Activated CD4-positive, alpha-beta T cell treated with anti-CD3 and anti-CD28 coated beads, Interleukin-10, Interleukin-2, amounts not matched to agents 100 ng/mL and 50 ng/mL, durations not matched to agents 16 hours and 8 hours (primary cell): ENCODE measurements at places on chromosomes 6 and 20.
A peak's percentile ranks its signal among the peaks of the same experiment; 100 is the strongest.

DNA sequence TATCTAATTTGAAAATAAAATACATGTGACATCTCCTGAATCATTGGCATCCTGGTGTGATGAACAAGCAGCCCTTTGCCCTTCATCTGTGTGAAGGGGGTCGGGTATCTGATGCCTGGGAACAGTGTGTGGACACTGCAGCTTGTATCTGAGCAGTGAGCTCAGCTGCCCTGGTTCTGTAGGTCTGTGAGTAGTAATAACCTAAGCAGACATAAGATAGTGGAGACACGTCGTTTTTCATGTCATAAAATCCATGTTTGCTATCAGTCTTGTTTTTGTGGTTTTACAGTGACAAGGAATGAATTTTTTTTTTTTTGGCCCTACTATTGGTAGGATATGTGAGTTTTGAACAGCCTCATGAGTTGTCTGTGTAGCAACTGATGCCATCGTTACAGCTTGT, 133.0 kb downstream of the JARID2 start:
- no peak for DNase-seq

- DNase-seq = peak; percentile 22
These were observed 56.6 kb upstream of the SAMHD1 start for GRCh38 chr20:37007898-37008649.

GRCh38 chr6:71248306-71248765, 40.3 kb upstream of the OGFRL1 start:
- no peak for DNase-seq

GRCh38 chr6:90066697-90067096, 172.4 kb downstream of the GJA10 start:
- DNase-seq = no peak

DNA sequence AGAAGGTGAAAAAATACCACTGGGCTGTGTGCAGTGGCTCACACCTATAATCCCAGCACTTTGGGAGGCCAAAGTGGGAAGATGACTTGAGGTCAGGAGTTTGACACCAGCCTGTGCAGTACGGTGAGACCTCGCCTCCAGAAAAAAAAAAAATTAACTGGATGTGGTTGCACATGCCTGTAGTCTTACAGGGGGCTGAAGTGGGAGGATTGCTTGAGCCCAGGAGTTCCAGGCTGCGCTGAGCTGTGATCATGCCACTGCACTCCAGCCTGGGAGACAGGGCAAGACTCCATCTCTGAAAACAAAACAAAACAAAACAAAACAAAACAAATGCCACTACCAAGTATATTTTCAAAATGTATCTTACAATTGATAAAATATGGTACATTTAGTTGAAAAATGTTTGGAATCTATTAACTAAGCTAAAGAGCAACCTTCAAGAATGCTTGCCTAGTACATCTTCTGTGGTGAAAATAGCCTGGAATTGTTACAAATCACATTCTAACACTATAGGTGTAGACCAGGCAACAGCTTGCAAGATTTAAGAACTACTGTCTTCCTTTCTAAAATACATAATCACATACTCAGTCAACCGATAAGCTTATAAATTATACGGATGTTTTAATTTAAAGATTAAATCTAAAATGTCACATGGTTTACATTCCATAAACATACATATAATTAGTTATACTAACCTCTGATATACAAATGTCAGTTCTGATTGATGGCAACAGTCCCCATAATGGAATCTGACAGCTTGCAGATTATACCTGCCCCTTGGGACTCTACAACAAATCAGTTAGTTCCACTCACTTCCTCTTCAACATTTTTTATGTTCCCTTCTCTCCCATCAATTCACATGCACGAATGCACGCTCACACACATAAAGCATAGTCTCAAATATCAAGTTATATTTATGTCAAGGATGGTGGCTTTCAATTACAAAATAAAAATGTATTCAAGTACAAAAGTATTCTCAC, 150.8 kb downstream of the ASCC3 start:
- no peak for DNase-seq

DNA sequence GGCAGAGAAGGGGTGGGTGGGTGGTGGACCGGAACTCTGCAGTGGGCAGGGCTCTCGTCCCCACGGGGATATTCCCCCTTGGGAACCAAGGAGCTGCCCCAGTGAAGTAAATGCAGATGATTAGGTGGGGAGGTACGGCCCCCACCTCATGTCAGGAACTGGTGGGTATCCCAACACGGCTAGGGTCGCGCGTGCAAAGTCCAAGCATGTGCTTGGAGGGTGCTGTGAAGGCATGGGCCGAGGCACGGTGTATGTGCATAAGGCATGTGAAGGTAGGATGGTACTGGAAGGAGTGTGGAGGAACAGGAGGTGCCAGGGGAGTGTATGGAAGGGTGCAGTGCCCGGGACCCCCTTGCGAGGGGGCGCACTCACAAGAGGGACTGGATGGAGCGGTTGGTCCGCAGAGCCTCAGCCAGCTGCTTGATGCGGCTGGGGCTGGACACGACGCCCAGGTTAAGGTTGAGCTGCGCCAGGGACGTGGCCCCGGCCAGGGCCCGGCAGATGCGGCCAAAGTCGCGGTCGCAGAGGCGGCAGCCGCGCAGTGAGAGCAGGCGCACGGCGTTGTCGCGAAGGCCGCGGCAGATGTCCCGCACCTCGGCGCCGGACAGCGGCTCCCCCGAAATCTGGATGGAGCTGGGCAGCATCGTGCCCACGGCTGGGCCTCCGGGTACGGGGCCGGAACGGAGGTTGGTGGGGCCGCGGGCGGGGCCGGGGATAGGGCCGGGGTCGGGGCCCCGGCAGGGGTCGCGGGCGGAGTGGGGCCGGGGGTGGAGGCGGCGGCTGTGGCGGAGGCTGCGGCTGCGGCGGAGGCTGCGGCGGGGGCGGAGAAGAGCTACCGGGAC, 783 bp downstream of the LRRC73 start:
- no peak for DNase-seq

GRCh38 chr6:113960795-113961194, 10.2 kb downstream of the HDAC2 start:
- DNase-seq = no peak

- DNase-seq = peak; percentile 76
These were observed 6.7 kb upstream of the KCNK15 start for GRCh38 chr20:44738813-44739477.

DNA sequence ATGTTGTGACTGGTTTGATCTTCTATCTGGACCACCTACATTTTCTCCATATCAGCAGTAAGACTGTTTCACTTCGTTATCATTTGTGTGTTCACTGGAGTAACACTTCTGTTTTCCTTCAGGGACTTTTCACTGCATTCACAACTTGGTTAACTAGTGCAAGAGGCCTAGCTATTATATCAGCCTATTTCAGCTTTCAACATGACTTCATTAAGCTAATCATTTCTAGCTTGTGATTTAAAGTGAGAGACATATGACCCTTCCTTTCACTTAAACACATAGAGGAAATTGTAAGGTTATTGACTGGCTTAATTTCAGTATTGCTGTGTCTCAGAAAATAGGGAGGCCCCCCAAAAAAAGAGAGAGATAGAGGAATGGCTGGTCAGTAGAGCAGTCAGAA, 622.8 kb upstream of the NRSN1 start:
- DNase-seq = no peak

DNA sequence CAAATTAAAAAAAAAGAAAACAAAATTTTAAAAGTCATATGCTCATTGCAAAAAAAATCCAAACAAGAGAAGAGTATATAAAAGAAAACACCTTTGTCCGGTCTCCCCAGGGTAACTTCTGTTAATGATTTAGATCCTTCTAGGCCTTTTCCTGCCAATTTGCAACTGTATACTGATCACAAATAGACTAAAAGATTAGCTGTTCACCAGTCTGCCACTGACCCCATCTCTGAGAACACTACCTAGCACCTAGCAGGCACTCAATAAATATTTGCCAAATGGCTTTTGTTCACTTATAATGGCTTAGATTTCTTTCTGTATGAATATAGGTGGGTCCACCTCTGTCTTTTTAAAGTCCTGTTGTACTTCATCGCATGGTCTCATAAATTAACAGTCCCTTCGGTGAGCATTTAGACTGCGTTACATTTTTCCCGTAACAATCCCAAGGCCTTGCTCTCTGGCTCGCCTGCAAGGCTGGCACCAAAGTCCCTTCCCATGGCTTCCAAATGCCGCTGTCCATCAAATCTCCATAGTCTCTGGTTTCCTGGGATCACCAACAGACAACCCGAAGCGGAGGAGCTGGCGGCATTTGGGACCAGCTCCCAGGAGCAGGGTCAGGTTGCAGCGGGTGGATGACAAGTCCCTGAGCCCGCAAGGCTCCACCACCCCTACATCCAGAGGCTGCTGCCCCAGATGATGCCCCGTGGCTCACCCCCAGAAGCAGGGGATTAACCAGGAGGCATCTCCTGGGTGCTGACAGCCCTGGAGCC, 11.8 kb downstream of the JPH2 start:
- no peak for DNase-seq

DNA sequence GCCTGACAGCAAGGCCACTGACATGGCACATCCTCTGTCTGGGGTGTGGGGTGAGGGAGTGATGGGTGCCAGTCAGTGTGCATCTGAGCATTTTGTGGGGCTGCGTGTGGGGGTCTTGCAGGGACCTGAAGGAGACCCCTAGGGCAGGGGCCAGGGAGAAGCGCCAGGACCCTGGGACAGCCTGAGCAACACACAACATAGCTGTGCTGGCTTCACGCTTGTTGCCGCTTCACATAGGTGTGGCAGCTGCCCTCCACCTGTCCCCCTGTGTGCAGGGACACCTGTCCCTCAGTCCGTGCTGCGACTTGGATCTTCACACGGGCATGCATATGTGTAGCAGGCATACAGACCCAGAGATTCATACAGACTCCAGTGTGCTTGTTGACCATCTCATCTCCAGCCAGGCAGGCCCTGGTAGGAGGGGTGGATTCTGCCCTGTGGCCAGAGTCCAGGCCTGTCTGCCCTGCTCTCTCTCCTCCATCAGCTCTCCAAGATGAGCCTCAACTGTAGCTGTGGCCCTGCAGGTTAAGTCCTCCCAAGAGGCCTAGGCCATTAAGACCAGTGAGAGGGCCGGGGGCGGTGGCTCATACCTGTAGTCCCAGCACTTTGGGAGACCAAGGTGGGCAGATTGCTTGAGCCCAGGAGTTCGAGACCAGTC, 3.2 kb upstream of the NPBWR2 start:
- no peak for DNase-seq

GRCh38 chr6:154898821-154899220, 96.3 kb upstream of the TIAM2 start:
- no peak for DNase-seq

GRCh38 chr6:1595271-1596087, 14.2 kb upstream of the FOXC1 start:
- DNase-seq = no peak

- no peak for DNase-seq
These were observed 40.0 kb downstream of the CPXM1 start for GRCh38 chr20:2760297-2760951.

GRCh38 chr20:45345104-45345936, 2.9 kb downstream of the SDC4 start:
- no peak for DNase-seq

DNA sequence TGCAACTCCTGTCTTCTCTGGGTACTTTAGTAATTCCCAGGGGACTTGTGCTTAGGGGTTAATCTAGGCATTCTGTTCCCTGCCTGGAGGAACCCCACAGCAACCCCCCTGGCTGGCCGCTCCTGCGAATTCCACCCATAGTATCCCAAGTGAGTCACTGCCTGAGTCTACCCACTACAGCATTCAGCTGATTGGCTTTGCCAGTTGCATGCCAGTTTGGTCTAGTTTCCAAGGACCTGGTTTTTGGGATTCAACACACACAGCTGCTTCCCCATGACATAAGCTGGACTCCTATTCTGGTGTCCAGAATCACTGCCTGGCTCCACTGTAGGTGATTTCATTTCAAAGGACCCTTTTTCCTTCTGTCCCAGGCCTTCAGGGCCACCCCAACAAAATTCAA, 40.3 kb downstream of the PLCG1 start:
- no peak for DNase-seq

DNA sequence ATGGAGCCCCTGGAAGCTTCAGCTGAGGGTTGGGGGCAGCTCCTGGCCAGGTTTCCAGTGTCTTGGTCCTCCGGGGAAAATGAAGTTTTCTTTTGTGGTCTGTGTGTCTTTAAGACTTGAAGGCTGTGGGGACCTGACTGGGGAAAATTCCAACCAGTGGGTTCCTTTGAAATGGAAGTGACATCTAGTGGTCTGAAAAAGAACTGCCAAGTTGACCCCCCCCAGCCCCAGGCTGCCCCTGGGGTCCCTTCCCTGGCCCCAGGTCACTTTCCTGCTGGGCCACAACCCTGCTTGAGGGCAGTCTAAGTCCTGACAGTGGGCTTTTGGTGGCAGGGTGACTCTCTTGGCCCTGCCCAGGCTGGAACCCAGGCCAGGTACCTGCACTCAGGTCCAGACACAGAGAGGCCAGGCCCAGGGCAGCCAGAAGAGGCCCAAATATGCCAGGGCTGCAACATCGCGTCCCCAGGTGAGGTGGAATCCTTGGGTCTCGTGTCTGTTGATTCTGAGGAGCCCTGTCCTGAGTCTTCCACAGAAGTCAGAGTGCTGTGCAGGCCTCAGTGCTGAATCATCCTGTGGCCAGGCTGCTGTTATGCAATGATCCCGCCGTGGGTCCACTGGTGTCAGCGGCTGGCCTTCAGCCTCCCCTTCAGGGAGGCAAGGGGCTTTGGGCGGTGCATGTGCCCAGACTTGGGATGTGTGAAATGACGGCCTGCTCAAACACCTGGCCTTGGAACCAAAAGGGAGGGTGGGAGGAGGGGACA, 68.4 kb downstream of the VEGFA start:
- DNase-seq = peak; percentile 10

- peak; percentile 52 for DNase-seq
These were observed 12.2 kb upstream of the SLC17A2 start for GRCh38 chr6:25942561-25943147.

- DNase-seq = no peak
These were observed 13.1 kb downstream of the SDCBP2 start for GRCh38 chr20:1315804-1316203.

GRCh38 chr6:87184762-87185250, 29.4 kb downstream of the ZNF292 start:
- DNase-seq = no peak

DNA sequence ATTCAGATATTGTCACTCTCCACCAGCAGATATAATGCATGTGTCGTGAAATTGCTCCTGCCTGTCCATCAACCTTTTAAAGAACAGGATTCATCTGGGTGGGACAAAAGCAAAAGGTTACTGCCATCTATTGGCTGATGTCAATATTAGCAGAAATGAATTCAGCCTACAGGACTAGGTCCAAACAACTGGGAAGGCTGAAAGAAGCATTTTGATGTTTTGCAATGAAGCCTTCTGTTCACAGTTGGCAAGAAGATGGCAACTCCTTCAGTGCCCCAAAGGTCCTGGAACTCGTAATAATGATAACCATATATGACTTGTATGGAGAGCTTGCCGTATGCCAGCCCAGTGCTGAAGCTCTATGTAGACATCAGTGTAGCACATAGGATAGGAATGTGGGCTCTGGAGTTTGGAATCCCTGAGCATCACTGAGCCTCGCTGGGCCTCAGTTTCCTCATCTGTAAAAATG, 7.5 kb downstream of the BCAS1 start:
- peak; percentile 57 for DNase-seq

- no peak for DNase-seq
These were observed 124.1 kb upstream of the DST start for GRCh38 chr6:56766806-56767178.

- peak; percentile 87 for DNase-seq
These were observed 11.0 kb downstream of the UNC5CL start for GRCh38 chr6:41027799-41028560.
